ENCODE measurements at places on chromosomes 12 and 14.

DNA sequence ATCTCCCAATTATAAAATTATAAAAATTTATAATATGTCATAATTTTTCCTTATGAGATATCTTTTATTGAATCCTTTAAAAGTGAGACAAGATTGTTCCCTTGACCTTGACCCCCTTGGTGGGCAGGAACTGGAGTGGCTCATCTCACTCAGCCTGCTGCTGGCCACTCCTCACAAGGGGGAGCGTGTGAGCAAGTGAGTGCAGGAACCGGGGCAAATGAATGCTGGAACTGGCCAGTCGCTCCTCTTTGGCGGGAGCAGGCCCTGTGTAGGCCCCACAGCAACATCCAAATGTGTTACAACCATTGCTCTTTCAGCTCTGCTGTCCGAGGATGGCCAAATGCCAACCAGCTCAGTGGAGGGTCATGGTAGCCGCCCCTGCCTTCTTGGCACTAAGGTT is 178.8 kb downstream of the ETNK1 start:
- ATAC-seq: no peak

DNA sequence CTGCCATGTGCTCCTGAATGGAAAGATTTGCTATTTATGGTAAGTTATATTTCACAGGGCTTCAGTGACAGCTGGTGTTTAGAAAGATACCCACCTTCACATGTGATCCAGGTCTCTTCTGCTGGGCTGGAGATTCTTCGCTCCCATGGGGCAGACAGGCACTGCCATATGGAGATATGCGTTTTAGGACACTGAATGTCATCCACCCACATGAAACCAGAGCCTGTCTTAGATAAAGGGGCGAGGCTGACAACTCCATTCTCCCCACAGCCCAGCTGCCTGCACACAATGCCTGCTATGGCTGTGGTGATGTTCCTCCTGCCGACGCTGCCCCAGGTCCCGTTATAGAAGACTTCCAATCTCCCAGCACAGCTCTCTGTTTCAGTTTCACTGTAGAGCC is 69.4 kb downstream of the ACSM4 start:
- no peak for ATAC-seq

- ATAC-seq: no peak
These were observed 15.1 kb upstream of the NEK9 start for GRCh38 chr14:75141967-75142366.

DNA sequence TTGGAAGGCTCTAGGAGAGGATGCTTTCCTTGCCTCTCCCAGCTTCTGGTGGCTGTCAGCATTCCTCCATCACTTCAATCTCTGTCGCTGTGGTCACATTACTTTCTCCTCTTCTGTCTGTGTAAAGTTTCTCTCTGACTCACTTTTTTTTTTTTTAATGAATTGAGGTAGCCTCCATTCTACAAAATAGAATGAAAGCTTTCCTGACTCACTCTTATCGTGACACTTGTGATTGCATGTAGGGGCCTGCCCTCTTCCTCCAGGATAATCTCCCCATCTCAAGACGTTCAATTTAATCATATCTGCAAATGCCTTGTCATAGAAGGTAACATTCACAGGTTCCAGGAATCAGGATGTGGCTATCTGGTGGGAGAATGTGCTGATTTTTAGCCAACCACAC is 153.5 kb upstream of the HMGA2 start:
- no peak for ATAC-seq

DNA sequence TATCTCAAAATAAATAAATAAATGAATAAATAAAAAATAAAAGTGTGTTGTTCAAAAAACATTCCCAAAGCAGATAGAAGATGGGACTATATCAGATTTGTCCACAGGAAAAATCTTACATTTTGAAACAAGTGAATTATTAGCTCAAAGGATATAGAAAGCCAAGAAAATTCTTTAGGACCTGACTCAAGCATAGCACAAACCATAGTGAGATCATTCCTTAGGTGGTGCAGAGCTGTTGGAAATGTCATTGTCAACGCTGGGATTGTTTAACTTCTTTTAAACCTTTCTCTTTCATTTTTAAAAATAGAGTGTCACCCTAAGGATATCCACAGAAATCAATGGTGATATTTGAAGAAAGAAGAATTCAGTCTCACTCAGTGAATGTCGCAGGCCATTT is 43.5 kb downstream of the DRAM1 start:
- no peak for ATAC-seq

Measured in activated T-helper 17 cell treated with anti-CD3 and anti-CD28 coated beads, Interleukin-2, amount 50 U/mL, for 72 hours (primary cell).